GM20000 (cell line): ENCODE measurements at places on chromosomes 5 and 9.

- no peak for DNase-seq
Measured at GRCh38 chr5:88664645-88665044, 218.3 kb downstream of the MEF2C start.

DNA sequence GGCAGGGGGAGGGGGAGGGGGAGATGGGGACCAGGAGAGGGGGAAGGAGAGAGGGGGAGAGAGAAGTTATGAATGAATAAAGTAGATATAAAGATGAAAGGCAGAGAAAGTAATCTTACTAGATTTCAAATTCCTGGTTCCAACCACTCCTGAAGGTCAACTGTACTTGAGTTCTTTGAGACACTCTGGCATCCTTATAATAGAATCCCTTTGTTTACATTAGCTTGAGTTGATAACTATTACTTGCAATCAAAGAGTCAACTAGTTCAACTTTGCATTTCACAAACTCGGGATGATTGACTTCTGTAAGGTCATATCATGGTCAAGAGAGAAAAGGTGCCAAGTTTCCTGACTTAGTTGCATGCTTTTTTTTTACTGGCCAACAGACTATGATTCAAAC, 42.2 kb downstream of the BAAT start:
- no peak for DNase-seq

DNA sequence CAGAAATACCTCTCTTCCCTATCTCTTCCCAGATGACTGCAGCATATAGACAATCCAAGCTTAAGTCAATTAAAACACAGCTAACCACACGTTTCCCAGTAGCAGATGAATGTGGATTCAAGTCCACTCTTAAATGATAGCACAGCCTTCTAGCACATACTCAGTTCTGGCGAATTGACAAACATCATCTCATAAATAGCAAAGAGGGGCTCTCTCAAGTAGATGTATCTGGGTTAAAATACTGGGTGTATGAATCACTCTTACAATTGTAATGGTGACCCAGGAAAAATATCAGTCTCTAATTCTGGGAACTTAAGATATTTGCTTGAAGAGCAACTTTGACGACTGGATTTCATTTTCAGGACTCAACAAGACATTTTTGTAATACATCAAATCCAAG, 67.0 kb upstream of the HAPLN1 start:
- no peak for DNase-seq

- no peak for DNase-seq
Measured at GRCh38 chr9:72557549-72557948, 36.1 kb downstream of the TMC1 start.

DNA sequence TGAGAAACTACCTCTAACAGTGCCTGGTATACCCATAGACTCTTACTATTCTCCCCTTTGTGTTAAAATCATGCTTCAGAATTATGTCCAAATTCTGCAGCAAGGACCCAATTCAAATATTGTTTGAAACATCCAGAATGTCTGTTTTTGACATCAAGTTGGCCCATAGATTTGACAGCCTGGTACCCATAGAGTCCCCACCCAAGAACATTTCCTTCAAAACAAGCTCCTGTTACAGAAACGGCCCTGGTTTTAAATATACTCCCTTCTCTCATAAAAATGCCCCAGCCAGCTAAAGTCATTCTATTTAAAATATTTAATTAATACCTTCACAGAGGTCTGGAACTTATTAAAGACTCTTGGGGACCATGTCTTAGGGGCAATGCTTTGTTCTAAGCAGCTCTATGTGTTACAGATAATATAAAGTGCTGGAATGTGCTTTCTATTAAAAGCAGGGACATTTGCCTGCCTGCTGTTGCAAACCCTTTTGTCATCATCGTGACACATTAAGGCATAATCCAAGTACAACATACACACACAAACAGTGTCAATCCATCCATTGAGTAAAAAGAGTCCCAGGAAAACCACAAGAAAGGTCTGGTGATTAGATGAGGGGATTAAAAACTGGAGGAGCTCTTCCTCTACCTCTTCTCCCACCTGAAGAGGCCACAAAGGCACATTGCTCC, 321.7 kb downstream of the MLLT3 start:
- DNase-seq: no peak

DNA sequence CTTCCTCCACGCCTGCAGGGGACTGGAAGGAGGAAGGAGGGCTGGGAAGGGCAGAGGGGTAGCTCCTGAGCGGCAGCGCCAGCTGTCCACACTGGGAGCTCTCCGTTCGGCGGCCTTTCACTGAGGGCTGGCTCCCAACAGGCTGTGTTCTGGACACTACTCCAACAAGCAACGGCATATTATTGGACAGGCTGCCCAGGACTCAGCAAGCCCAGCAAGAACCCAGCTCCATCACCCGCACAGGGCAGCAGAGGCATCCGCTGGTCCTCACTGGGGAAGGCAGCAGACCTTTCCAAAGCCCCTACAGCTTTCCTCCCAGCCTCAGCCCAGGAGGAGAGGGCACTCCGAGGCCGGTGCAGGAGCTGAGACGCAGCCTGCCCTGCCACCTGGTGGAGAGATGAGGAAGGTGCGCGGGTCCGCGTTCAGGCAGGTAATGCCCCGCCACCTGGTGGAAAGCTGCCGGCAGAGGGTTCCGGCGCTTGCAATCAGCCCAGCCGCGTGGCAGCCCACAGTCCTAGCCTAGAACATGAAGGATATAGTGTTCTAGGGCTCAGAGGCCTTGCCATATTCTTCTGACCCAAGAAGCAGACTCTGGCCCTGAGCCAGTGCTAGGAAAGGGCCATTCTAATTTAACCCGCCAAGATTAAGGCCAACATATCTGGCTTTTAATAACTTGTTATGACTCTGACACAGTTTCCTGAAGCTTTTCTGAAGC, 74.4 kb downstream of the NRG2 start:
- peak; percentile 84 for DNase-seq

DNA sequence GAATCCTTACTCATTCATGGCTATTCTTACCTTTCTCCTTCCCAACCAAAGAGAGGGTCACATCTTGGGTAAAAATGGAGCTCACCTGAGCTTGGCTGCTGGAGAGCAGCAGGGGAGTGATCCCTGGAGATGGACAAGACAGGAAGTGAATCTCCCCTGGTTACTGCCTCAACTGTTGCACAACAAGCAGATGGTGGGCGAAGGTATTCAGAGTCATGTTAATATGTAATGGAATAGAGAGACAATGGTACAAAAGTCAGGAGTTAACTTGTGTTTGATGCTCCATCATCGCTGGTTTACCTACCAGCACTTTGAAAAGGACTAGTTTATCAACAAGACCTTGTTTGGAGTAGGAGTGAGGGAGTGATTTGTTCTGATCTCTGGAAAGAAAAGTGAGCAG, 13.0 kb upstream of the PLPP1 start:
- DNase-seq: no peak

DNA sequence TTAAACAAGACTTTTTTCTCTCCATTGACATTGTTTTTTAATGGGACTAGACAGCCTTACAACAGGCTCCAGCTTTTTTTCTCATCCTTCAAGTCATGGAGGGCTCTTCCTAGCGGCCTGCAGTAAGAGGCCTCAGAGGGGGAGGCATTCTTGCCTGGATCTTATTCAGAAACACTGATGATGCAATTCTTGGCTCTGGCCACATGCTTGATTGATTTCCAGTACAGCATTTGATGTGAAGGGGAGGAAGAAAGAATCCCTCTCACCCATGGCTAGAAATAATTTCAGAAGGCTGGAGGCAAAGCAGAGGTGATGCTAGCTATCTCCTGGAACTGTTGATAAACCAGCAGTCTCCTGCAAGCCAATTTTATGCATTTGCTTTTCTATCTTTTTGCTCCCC, 324.8 kb downstream of the PRELID2 start:
- no peak for DNase-seq

DNA sequence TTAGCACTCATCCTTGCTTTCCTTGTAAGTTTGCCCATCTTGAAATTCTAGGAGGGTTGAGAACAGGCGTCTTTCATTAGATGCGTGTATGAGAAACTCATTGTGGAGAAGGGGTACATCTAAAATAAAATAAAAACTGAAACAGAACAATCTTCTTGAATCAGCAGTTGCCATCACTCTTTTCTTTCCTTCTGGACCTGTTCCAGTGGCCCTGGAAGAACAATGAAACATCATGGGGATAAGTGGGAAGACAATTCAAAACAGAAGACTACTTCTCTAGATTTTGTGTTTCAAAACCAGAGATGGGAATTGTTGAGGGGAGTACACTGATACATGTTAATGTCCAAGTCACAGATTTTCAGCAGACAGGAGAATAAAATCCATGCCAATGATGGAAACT, 59.9 kb downstream of the SLC1A3 start:
- no peak for DNase-seq

- DNase-seq: peak; percentile 26
Measured at GRCh38 chr9:20980832-20981455, 50.5 kb downstream of the HACD4 start.

- no peak for DNase-seq
Measured at GRCh38 chr5:36795366-36795765, 81.2 kb upstream of the NIPBL start.

- DNase-seq: no peak
Measured at GRCh38 chr5:67795781-67796477, 419.6 kb upstream of the PIK3R1 start.

- DNase-seq: peak; percentile 39
Measured at GRCh38 chr5:116566251-116566650, 8.4 kb downstream of the SEMA6A start.

GRCh38 chr5:173925449-173926071, 37.4 kb downstream of the CPEB4 start:
- DNase-seq: peak; percentile 28

GRCh38 chr9:3088219-3088618, 244.3 kb upstream of the PUM3 start:
- DNase-seq: no peak

DNA sequence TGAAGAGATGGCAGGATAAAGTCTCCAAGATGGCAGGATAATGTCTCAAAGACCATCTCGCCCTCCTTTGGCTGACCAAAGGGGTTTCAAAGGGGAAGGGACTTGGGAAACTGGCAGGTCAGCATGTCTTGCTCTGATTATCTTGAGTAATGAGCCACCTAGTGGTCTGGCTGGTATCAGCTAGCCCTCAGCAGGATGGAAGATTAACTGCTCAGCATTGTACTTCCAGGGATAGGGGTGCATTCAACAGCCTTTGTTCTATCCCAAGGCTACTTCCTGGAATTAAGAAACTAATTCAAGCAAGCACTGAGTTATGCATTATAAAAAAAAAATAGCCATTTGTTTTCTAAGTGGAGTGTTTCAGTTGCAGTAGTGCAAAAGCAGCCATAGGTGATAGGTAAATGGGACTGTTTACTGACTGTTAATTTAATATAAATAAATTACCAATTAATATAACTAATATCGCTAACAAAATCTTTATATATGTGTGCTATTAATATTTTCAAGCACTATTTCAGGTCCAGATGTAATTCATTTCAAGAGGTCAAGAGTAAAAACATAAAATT, 555.5 kb downstream of the CDH9 start:
- peak; percentile 53 for DNase-seq

DNA sequence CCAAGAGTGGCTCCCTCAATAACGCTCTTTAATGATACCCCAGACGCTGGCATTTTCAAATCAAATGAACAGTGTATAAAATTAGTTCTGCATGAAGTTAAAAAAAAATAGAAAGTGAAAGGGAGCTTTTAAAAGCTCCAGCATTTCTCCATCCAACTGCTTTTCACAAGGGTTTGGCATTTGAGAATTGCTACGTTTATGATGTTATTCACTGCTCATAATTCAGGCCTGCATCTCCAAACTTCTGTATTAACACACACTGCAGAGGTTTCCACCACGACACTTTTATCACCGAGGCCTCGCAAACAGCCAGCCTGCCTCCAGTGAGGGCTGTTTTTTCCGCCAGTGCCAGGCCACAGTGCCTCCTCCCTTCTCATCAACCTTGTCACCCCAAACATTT, 205.5 kb upstream of the EFNA5 start:
- no peak for DNase-seq

GRCh38 chr5:136225796-136226195, 32.8 kb upstream of the SMIM32 start:
- DNase-seq: no peak

GRCh38 chr9:76916231-76916630, 10.3 kb upstream of the PRUNE2 start:
- no peak for DNase-seq

- DNase-seq: no peak
Measured at GRCh38 chr9:88953381-88954029, 37.8 kb upstream of the S1PR3 start.

DNA sequence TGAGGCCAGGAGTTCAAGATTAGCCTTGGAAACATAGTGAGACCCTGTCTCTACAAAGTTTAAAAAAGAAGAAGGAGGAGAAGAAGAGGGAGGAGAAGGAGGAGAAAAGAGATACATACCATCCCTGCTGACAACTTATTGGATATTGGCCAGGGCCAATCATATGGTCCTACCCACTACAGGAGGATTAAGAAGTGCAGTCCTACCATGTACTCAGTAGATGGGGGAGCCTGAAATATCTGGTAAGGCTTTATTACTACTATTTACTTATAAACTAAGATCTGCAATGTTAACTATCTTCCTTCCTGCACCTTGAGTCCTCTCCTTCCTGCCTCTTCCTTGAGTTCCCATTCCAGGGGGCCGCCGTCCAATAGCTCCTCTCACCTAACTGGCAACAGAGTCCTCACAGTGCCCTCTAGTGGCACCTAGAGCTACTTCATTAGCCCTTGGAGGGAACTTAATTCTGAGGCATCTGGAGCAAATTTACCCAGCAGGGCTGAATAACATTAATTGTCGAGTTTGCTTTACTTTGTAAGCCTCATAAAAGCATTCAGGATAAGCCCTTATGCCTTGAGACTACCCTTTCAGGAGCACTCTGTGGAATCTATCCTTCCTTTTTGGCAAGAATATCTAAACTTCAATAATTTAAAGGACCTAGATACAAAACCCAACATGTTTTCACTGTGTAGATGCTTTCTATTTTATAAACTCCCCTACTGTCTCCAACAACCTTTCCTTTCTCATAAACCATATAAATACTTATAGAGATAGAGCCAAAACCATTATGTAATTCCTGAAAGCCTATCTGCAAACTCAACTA, 39.1 kb upstream of the RANBP6 start:
- peak; percentile 45 for DNase-seq

DNA sequence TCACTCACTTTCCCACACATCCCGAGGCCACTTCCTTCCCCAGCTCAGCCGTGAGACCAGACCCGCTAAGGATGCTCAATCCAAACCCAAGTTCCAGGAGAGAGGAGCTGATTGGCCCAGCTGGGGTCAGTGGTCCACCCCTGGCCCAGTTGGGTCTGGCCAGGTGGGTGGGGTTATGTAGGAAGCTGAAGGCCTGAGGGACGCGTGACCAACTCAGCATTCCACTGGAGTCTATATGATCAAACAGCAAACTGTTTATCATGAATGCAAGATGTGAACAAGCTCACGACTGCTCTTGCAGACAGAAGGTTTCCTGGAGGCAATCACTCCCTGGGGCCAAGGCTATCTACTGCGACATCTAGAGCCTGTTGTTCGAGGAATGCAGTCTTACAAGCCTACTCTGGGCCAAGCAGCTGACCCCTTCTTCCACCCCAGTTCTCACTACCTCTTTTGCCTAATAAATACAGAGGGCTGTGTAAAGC, 4.9 kb upstream of the RAPGEF1 start:
- DNase-seq: no peak

GRCh38 chr5:153485641-153486040, 4.8 kb upstream of the GRIA1 start:
- DNase-seq: no peak
